ENCODE measurements at places on chromosomes 7 and 10.

DNA sequence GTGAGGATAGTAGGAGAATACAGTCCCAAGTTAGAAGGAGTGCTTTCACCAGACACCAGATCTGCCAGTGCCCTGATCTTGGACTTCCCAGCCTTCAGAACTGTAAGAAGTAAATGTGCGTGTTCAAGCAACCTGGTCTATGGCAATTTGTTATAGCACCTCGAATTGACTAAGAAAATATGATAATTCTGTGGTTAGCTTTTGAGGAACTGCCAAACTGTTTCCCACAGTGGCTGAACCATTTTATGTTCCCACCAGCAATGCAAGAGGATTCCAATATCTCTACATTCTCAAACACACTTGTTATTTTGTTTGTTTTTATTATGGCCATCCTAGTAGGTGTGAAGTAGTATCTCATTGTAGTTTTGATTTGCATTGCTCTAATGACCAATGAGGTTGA is 47.0 kb downstream of the RBM20 start:
- no peak for DNase-seq

DNA sequence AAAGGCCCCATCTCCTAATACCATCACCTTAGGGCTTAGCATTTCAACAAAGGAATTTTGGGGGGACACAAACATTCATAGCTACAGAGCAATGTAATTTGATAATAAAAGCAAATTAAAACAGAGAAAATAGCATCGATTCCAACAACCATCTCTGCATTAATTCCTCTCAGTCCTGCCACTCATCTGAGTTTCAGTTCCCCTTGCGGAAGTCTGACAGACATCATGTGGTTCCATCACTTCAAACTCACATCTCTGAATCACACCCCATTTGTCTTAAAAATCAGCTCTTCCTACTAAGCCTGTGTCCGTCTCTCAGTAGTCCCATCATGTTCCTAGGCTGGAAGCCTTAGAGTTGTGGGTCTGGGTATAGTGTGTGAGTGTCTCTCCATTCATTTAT is 3.6 kb downstream of the ADCK2 start:
- DNase-seq: no peak

GRCh38 chr7:42645906-42646305 is 266.0 kb downstream of the C7orf25 start:
- DNase-seq: no peak

- no peak for DNase-seq
Observed at GRCh38 chr7:5423976-5424748, 528 bp upstream of the TNRC18 start.

- DNase-seq: no peak
Observed at GRCh38 chr10:105023211-105024111, 382.4 kb downstream of the SORCS3 start.

GRCh38 chr10:74103560-74104258 is 46.9 kb downstream of the AP3M1 start:
- DNase-seq: no peak

DNA sequence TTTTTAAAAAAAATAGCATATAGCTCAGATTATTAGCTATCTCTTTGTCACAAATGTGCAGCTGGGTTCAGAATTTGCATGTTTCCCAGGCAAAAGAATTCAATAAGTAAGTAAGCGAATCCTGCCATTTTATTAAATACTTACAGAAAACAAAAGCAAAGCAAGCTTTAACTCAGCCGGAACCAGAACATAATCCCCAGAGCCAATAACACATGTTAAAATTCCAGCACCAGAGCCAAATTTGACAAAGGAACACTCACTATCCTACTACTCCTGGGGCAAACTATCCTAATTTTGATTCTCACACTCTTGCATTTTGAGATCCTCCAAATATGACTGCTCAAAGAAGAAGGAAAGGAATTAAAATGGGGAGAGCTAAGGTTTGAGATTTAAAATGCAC is 32.6 kb downstream of the LRRTM3 start:
- DNase-seq: no peak

DNA sequence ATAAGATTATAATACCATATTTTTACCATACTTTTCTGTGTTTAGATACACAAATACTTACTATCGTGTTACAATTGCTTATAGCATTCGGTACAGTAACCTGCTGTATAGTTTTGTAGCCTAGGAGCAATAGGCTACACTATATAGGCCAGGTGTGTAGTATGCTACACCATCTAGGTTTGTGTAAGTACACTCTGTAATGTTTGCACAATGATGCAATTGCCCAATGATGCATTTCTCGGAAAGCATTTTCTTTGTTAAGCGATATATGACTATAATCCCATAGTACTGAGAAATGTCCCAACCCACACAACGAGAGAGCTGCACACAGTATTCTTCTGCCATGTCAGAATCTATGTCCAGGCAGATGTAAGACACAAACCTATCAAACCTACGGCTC is 160.0 kb downstream of the NEBL start:
- no peak for DNase-seq

DNA sequence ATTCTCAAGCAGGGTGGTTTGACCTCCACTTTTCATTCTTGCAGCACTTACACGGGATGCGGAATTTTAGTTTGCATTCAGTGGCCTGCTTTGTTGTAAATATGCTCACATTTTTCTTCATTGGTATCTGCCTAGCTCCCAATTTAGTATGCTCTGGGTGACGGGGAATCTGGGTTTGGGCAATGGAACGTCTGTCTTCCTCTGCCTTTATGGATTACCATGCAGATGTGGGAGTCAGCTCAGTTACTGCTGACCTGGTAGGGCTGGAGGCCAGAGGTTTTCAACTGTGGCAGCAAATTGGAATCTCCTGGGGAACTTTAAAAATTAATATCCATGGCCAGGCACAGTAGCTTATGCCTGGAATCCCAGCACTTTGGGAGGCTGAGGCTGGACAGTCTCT is 161.6 kb downstream of the CAMK1D start:
- DNase-seq: no peak

DNA sequence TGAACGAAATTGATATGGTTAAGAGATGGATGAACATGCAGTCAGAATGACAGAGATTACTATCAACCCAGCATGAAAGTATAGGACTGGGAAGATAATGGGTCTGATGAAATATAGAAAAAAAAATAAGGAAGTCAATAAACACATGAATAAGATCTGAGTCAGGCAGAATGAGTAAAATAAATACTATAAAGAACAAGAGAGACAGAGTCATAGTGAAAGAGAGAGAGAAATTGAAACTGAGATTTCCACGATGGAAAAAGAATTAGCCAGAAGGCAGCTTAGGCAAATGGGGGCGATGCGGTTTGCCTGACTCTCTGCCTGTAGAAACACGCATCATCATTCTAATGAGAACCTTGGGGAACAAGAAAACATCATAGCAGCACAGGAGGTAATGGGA is 26.6 kb downstream of the SEMA3D start:
- DNase-seq: no peak

GRCh38 chr7:110568388-110568787 is 522.5 kb upstream of the LRRN3 start:
- no peak for DNase-seq

DNA sequence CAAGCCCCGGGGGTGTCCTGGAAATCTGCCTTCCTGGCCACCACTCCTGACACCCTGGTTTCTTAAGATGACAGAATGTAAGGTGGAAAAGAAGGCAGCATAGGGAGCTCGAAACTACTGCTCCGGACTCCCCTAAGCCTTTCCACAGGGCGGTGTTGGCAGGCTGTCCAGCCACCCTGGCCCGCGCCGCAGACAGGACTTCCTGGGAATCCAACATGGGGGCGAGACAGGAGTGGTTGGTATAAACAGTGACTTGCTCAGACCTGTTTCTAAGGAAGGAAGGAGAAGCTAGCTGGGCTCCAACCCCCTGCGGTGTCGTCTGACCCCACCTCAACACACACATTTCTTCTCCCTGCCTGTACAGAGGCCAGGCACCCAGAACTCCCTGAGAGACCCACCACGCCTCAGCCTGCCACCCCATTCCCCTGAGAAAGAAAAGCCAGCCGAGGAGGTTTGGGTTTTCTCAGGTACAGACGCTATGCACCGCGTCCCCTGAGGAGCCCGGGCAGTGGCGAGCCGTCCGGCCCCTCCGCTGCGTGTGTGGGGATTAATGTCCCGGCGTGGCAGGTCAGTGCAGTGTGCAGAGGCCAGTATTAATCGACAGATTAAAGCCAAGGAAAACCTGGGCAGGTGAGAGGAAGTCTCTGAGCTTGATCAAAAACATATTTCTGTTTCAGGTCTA is 349.6 kb upstream of the MKI67 start:
- DNase-seq: no peak

DNA sequence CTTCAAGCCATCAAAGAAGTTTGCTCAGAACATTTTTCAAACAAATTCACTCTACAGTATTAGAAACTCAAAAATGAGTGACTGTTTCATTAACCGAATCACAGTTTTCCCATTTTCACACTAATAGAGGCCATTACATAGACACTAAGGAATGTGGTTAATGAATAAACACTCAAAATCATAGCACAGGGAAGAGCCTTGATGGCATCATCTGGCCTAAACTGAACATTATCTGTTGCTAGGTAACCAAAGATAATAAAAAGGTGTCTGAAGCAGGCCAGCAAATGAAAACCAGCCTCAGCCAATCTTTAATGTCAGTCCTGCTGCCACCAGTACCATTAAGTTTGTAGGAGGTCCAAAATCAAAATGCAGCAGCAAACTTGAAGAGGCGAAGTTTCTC is 492.4 kb upstream of the STEAP1 start:
- no peak for DNase-seq

DNA sequence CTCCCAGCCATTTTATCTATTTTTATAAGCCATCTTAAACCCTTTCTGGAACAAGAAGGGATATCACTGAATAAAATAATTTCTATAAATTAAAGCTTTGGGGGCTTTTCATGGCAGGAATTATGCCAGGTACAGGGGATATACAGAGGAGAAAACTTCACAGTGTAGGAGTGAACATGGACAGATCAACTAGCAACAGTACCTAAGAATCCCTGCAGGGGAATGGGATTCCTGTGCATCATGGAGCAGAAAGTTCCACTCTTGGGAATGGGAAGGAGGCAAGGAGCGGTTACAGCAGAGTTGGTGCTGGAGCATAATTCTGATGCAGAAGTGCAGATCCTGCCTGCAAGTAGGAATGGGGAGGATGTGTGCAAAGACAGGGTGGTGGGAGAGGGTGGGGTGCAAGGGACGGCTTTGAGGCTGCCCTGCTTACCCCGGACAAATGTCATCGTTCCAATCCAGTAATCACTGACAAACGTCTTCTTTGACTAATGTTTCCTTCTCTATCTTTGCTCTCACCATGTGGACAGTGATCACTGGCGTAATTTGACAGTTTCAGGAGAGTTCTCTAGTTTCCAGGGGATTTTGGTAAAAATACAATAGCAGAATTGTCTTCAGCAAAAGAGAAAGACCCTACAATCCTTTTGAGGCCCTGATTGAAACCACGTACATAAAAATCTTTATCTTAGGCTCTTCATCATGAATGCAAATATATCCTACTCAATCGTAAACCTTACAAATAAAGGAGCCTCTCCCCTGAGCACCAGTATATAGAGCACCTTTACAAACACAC is 196.7 kb downstream of the HECW1 start:
- DNase-seq: no peak

DNA sequence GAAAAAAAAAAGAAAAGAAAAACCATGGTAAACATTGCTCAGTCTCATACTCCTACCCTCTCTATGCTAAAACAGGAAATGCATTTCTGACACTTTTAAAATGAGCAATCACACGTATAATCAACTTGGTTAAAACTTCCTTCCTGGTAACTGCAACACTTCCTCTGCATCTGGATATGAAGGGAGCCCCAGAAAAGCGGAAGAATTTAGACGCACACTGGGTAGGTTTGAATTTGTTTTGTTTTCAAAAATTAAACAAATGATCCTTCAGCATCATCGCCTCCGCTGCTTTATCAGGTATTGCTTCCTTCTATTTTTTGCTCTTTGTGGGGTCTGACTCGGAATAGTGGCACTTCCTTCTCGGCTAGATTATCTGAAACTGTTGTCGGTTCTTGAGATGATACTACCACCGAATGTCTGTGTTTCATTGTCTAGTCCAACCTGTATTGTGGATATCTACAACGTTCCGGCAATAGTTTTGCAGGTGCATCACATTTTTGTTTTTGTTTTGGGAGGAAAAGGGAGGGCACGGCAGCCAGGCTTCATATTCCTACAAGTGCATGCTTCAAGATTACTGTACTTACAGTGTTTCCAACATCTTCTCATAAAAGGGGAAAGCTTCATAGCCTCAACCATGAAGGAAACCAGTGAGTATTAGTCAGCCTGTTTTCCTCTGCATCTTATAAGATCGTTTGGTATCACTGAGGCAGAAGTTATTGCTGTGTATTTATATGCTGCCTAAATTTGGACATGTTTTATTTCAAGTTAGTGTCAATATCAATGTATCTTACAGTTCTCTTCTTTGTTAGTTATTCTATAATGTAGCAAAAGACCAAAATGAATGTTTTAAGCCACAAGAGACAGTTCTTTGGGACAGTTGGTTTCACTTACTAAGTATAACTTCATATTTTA is at the start of gene PIK3CG:
Gene PIK3CG, plus strand, starts transcription at position 153 of the 912 bp plus-strand sequence. CDS start 2,280 bp downstream, outside the sequence.
- DNase-seq: no peak

DNA sequence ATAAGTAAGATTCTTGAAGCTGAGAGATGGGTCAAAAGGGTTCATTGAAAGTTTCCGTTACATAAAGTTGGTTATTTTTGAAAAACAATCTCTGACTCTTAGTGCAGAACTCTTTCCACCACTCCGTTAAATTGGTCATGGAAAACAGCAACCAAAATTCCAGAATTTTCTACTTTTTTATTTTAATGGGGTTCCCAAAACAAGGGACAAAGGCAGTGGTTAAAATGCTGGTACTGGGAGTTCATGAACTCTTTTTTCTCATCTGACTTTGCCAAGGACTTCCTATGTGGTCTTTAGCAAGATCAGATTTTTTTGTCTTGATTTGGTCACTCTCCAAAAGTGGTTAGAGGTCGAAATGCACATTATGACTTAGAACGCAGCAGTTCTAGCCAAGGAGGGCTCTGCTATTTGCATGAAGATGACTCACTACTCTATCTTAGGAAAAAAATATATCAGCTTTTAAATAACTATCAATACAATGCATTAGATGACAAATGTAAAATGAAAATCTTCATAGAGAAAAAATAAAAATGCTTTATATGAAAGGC is 145.7 kb downstream of the REEP3 start:
- no peak for DNase-seq

- no peak for DNase-seq
Observed at GRCh38 chr7:33497051-33497450, 367.7 kb downstream of the BBS9 start.

GRCh38 chr7:75756991-75757676 is 14.9 kb downstream of the CCL26 start:
- DNase-seq: no peak

Data from activated CD4-positive, alpha-beta T cell treated with anti-CD3 and anti-CD28 coated beads for 1 hour (primary cell).